Dorsolateral prefrontal cortex (tissue), 122 donors: ENCODE measurements at places on chromosomes 4 and X.
A peak's percentile ranks its signal among the peaks of the same experiment; 100 is the strongest.

GRCh38 chrX:40007131-40007755 is 90.5 kb downstream of the BCOR start:
- DNase-seq: no peak

DNA sequence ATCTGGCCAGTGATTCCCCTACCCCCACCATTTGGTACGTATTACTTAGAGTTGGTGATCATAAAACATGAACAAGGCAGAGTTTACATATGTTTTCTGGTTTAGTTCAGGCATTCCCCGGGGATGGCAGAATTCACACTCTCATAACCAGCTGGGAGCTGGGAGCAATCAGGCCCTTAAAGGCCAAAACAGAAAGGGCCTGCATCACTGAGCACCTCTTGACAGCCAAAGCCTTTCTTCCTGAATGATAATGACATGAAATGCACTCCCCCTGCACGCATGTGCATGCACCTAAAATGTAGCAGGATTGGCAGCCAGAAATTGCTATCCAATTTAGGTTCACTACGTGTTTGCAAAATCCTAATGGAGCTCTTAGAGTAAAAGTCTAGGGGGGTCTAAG is 235.4 kb downstream of the GPC3 start:
- no peak for DNase-seq

DNA sequence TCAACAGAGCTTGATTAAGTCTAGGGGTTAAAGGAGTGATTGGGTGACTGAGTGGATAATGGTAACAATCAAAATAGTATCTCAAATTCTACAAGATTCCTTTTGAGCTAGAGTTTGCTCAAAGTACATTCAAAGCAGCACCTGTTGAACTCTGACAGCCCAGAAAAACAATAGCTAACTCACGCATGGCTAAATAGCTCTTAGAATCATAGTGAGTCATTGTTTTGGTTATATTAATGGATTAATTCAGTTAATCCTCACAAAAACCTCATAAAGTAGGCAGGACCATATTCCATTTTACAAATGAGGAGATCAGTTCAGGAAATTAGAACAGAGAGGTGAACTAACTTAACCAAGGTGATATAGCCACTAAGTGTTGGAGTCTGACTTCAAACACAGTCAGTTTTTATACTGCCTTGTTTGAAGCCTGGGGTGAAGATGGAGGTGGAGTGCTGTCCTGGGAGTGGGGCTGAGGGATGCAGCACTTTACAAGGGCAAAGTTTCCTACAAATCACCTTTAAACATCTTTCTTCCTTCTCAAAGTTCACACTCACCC is 35.9 kb upstream of the PPM1K start:
- no peak for DNase-seq

- DNase-seq: no peak
These were observed 172.2 kb upstream of the TLL1 start for GRCh38 chr4:165700855-165701254.

DNA sequence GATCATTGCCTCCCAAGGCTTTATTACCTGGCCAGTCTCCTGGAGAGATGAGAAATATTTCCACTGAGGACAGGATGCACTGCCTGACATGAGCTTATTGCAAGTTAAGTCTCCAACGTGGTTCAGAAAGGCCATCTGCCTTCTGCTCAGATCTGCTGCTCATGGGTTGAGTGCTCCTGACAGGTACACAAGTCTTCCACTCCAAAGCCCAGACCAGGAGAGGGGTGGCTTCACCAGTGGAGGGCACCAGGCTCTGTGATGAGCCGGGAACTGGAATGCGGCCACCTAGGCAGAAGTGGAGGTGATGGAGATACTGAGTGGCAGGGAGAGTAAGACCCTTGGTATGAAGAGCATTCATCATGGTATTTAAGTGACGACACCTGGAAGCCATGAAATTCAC is 79.5 kb upstream of the IRF2 start:
- DNase-seq: no peak

- no peak for DNase-seq
These were observed 22.1 kb downstream of the BEX3 start for GRCh38 chrX:103398421-103398864.

- no peak for DNase-seq
These were observed 40.4 kb upstream of the HMX1 start for GRCh38 chr4:8912089-8912455.

GRCh38 chrX:84168574-84168973 is 19.4 kb downstream of the RPS6KA6 start:
- DNase-seq: no peak

GRCh38 chrX:31038575-31039326 is 33.1 kb downstream of the FTHL17 start:
- peak; percentile 12 for DNase-seq

DNA sequence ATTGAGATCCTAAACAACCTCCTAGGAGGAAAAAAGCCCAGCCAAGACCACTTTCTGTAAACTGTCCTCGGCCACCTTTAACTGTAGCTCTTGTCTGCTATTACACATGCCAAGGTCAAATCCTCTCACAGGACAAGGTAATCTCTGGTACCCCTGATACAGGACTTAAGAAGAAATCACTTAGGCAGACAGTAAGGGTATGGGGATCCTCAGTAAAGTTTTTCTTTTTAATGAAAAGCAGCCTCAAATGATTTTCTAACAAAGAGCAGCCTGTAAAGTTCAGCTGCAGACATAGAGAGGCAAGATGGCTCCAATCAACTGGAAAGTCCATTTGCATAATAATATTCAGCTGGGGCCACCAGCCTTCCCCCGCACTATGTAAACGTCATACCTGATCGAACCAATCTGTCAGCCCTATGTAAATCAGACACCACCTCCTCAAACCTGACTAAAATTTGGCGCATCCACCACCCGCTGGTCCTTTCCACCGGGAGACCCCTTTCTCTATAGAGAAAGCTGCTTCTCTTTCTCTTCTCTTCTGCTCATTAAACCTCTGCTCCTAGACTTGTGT is 14.6 kb upstream of the MPP1 start:
- DNase-seq: no peak

- DNase-seq: no peak
These were observed 2750.2 kb downstream of the ARAP2 start for GRCh38 chr4:33494150-33494549.

DNA sequence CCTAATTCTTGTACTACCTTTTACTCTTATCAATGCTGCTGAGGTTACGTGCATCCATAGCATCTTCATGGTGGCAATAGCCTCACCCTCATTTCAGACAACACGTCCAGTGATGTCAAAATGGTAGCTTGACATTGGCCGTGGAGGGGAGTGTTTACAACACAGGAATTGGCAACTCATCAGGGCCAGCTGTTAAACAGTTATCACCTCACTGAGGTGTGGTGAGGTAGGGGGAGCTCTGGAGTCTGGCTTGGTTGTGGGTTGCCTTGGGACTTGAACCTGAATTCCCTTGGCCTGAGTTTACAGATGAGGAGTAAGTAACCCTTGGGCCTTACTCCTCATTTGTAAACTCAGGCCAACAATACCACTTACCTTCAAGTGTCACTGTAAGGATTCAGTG is 10.4 kb downstream of the SASH3 start:
- no peak for DNase-seq

DNA sequence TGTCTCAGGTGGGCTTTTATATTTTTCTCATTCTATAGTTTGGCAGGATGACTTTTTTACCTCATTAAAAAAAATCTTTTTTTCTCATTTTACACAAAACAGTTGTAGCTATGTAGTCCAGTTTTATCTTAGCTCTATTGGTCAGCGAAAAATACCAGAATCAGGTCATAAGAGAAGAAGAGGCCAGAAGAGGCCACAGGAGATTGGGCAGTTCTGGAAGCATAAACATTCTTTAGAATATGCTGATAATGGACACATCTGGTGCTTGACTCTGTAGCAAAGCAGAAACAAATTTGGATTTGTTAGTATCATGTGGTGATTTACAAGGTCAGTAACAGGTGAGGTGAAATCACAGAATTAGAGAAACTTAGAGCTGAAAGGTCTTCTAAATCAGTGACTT is 66.6 kb upstream of the ARHGAP24 start:
- no peak for DNase-seq

DNA sequence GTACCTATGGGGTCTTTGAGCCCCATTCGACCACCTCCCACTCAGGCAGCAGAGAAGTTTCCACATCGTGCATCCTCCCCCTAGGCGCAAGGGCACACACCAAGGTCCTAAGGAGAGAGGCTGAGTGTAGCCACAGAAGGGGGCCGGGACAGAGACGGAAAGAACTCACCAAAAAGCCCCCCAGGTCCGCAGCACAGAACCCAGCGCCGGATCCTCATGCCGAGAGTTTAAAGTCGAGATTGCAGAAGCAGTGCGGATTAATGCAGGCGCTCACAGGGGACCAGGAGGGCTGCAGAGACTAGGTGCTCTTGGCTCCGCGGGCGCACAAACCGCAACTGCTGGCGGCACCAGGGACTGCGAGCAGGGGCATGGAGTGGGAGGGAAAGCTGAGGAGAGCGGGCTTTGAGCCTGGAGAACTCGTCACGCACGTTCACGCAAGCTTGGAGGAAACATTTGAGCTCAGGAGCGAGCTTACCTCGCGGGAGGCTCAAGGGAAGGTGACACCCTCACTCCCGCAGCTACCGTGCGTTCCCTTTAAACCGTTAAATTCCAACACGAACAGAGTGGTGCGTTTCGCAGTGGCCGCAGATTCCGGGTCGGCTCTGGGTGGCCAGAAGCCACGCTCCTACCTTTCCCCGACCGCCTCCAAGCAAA is 8.5 kb downstream of the NKX3-2 start:
- DNase-seq: no peak

- peak; percentile 29 for DNase-seq
These were observed 1.3 kb downstream of the NEXMIF start for GRCh38 chrX:74923942-74924448.

DNA sequence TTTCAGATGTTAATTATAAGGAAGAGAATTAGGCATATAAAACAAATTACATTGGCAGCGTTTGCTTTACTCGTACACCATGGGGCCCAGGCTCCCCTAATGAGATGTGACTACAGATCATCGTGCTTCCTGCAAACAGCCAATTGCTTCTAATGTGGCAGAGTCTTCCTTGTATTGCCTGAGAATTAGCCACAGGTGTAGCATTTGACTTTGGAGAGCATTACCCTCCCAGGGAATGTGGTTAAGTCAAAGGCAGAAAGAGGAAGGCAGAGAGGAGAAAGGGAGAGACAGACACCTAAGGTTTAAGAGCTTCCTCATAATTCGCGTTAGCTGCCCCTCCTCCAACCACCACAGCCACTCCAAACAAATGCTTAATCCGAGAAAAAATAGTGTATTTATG is 97.0 kb downstream of the MID1IP1 start:
- DNase-seq: no peak

DNA sequence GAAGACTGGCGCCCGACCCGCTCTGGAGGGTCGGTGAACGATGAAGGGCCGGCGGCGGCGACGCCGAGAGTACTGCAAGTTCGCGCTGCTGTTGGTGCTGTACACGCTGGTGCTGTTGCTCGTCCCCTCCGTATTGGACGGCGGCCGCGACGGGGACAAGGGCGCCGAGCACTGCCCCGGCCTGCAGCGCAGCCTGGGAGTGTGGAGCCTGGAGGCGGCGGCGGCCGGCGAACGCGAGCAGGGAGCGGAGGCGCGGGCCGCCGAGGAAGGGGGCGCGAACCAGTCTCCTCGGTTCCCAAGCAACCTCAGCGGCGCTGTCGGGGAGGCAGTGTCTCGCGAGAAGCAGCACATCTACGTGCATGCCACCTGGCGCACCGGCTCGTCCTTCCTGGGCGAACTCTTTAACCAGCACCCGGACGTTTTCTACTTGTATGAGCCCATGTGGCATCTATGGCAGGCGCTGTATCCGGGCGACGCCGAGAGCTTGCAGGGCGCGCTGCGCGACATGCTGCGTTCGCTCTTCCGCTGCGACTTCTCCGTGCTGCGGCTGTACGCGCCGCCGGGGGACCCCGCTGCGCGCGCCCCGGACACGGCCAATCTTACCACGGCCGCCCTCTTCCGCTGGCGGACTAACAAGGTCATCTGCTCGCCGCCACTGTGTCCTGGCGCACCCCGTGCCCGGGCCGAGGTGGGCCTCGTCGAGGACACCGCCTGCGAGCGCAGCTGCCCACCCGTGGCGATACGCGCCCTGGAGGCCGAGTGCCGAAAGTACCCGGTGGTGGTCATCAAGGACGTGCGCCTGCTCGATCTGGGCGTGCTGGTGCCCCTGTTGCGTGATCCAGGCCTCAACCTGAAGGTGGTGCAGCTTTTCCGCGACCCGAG is 568 bp downstream of the CHST7 start:
- peak; percentile 43 for DNase-seq

DNA sequence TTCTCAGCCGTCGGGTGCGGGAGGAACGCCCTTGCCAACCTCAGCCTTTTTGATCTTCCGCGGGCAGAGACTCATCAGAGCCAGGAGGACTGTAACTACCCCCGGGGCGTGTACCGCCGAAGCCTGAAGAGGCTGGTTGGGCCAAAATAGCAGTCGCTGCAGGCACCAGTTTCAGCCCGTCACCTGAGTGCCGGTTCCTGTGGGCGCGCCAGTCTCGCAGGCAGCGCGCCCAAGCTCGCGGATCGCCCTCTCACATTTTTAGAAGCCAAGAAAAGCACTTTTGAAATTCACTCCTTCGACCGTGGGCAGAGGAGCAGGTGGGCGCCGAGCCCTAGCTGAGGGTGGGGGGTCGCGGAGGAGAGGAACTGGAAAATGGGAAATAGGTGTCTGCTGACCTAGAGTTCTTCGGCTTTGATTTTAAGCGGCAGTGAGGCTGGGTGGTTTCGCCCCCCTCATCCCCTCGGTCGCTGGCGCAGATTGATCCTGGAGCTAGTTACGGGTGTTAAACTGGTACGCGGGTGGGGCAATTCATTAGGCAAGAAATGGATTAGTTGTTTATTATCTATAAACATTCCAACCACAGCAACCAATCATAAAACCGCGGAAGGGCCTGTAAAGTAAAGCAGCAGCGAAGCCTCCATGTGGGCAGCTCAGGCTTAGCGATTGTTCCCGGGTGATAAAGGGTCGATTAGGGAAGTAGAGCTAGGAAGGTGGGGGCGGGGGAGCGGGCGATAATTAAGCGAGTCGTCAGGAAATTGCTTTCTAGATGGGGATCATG is 69.2 kb downstream of the FBXO8 start:
- DNase-seq: no peak

GRCh38 chr4:100311181-100311580 is 120.9 kb upstream of the DDIT4L start:
- no peak for DNase-seq

GRCh38 chrX:110794601-110795000 is 1.0 kb downstream of the CHRDL1 start:
- DNase-seq: no peak

- no peak for DNase-seq
These were observed 40.8 kb downstream of the PSAPL1 start for GRCh38 chr4:7393601-7394575.

GRCh38 chr4:142064181-142064580 is 427.8 kb downstream of the IL15 start:
- DNase-seq: no peak

- DNase-seq: no peak
These were observed 98.9 kb downstream of the CPEB2 start for GRCh38 chr4:15100994-15101695.

DNA sequence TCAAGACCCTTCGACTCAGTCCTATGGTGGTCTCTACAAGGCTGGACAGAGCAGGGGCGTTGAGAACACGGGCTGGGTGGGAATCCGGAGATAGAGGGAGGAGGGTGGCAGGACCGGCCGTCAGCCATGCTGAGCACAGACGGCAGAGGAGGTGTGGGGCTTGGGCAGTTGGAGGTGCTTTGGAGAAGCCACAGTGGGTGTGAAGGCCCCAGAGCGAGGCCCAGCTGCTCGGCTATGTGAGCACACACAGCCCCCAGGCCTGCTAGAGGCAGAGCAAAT is 4.2 kb downstream of the PDE6B start:
- no peak for DNase-seq

- no peak for DNase-seq
These were observed 56.4 kb upstream of the XIAP start for GRCh38 chrX:123803331-123803983.
